ENCODE measurements at places on chromosomes 3 and 15.

DNA sequence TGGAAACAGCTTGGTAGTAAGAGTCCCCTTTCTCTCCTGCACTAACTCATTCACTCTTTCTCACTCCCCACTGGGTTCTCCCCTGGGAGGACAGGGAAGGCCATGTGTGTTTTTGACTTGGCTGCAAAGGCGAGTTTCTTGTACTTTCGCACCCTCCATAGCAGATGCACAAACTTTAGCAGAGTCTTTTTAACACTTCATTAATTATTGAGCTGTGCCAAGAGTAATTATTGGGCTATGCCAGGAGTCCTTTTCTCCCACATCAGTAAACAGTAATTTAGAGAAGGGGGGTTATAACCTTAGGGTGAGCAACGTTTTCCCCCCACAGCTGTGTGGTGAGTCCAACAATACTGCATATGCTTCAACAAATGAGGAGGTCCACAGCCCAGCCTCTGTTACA lies 224.4 kb upstream of the ATP11B start:
- DNase-seq = no peak

GRCh38 chr15:52262364-52262763 lies 33.2 kb downstream of the MYO5C start:
- no peak for DNase-seq

DNA sequence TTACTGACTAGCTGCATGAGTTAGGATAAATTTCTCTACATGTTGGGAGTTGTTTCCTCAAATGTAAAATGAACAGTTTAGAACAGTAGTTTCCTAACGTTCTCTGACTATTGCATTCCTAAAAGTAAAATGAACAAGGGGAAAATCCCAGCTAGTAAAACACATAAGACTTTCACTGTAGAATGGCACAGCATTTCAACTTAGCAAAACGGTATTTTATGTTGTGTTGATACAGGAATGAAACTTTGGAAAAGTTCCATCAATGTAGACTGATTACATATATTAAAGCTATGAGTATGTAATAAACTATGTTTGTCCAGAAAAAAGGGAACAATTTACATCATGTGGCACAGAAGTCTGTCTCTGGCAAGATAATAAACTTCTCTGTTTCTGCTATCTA lies 297.4 kb upstream of the EPHA3 start:
- DNase-seq = peak; percentile 39

- no peak for DNase-seq
Measured at GRCh38 chr3:46883054-46883829, 5.7 kb downstream of the PTH1R start.

DNA sequence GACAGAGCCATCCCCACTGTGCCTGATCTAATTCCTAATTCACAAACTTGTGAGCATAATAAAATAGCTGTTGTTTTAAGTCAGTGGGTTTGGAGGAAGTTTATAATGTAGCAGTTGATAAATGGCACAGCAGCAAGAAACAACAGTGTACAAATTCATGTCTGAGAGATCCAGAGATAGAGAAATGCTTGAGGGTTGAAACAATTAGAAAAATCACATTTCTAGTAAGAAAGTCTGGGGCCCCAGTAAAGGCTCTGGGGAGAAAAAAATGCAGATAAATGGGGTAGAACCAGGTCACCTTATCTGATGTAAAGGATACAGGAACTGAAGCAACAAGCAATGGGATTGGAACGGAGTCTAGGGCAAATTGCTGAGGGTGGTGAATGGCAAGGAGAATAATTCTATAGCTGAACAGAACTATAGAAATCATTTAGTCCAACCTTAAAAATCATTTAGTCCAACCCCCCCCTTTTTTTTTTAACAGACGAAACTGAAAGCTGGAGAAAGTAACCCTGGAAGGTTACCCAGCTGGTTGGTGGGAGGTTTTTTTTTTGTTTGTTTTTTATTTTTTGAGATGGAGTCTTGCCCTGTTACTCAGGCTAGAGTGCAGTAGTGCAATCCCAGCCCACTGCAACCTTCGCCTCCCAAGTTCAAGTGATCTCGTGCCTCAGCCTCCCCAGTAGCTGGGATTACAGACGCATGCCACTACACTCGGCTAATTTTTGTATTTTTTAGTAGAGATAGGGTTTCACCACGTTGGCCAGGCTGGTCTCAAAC lies 14.3 kb upstream of the SHQ1 start:
- no peak for DNase-seq

- DNase-seq = no peak
Measured at GRCh38 chr15:63605816-63606215, 8.6 kb downstream of the FBXL22 start.

DNA sequence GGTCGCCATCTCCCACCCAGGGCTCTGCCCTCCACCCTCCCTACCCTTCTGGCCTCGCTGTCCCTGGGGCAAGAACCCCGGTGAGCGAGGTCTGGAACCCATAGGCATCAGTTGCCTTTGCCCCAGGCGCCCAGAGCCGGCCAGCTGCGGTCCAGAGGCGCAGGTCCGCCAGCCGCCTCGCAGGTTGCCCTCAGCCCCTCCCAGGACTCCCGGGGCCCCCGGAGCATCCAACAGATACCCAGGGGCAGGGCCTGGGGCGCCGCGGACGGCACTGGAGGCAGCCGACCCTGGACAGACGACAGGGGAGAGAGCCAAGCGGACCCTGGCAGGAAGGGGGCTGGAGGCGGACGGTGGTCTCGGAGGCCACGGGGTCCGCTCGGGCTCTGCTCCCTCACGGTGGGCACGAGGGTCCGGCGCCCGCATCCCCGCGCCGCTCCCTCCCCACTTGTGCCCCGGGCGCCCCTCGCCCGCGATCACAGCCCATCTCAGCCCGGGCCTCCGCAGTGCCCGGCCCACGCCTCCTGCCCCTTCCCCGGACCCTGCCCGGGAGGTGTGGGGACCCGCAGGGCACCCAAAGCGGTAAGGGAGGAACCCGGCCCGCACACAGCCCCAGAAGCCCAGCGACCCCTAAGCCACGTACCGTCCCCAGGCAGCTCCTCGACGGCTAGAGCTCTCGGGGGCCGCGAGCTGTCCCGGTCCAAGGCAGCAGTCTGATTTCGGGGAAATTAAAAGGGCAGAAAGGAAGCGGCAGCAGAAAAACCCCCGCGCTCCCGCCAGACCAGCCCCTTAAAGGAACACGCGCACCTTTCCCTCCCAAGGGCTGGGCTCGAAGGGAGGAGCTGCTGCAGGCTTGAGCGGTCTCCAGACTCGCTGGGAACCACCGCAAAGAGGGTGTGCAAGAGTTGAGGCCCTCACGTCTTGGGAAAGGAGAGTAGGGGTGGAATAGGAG lies at the start of gene HAPLN3:
Gene HAPLN3 (minus strand): TSS at position 726 of the 949 bp plus-strand sequence. CDS start 8,246 bp downstream, outside the sequence.
- DNase-seq = no peak

GRCh38 chr3:147945968-147946519 lies 536.9 kb downstream of the ZIC1 start:
- DNase-seq = peak; percentile 93

- peak; percentile 35 for DNase-seq
Measured at GRCh38 chr3:113536627-113537101, 4.3 kb downstream of the SIDT1 start.

- DNase-seq = no peak
Measured at GRCh38 chr3:112038863-112039262, 4.3 kb downstream of the TMPRSS7 start.

DNA sequence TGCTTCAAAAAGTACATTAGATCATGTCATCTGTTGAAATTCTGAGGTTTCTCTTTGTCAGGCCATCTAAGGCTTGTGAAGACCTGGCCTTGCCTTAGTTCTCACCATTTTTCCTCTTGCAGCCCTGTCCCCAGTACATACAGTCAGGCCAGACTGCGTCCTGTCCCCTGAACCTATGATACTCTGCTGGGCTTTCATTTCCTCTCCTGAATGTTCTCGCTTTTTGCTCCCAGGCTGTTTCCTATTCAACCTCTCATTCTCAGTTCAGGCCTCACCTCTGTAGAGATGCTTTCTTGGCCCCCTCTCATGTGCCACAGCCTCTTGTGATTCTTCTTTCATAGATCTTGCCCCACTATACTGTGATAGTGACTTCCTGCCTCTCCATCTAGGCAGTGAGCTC lies 648.8 kb upstream of the KCNMB2 start:
- no peak for DNase-seq

DNA sequence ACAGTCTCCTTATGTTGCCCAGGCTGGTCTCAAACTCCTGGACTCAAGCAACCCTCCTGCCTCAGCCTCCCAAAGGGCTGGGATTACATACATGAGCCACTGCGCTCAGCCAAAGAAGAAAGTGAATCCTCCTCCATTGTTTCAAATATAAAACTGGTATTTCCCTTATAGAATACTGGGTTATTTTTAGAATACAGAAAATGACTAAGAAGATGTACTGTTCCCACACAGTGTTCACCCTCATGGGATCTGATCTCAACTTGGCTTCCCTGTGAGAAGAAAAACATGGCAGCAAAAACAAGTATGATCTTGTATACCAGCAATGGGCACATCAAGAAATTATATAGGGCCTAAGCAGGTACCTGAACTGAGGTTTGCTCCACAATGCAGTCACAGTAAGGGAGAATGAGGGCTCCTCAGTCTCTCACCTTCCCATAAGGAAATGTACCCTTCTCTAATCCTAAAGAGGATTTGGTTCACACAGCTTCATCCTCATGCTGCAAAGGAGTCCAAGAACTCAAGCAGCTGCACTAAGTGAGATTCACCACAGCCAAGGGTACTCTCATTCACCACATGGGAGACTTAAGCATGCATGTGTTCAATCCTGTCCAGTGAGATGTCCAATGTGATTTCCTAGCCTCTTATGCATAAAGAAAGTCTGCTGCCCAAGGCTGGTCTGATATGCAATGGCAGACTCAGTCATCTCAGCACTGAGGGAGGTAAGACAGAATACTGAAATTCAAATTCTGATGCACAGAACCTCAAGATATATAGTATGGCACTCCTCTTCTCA lies 25.8 kb downstream of the USP4 start:
- DNase-seq = peak; percentile 56

DNA sequence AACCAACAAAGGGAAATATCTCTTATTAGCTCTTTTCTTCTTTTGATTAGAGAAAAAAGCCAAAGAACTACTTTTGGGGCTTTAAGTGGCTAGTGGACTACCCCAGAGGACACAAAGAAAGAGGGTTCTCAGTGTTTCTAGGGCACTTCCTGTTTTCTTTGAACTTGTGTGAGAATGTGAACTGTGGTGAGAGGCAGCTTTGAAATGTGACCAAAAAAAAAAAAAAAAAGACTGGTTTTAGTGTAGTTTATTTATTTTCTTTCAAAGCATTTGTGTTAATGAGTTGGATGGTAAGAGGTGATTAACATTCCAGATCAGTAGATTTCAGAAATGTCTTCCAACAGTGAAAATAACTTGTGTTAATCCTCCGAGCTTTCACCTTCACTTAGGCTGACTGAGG lies 32.4 kb downstream of the SELENOT start:
- DNase-seq = no peak

GRCh38 chr3:95810462-95810861 lies 1003.9 kb upstream of the EPHA6 start:
- no peak for DNase-seq

- no peak for DNase-seq
Measured at GRCh38 chr3:132459551-132459950, 42.2 kb downstream of the DNAJC13 start.

GRCh38 chr3:169146179-169146665 lies 517.3 kb downstream of the MECOM start:
- no peak for DNase-seq

DNA sequence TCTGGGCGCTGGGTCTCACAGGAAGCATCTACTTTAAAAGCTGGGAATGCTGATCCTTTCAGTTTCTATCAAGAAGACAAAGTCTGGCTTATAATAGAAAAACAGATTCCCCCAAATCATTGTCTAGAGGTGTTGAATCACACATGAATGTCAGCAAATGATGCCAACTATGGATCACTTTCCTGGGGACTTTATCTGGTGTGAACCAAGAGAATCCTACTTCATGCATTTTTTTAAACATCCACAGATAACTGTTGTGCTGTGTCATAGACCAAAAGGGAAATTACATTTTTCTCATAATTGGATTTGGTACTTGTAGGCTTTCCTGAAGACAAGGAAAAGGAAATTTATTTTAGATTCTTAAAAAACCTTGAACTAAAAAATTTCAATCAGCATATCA lies 132.7 kb downstream of the CD47 start:
- no peak for DNase-seq

DNA sequence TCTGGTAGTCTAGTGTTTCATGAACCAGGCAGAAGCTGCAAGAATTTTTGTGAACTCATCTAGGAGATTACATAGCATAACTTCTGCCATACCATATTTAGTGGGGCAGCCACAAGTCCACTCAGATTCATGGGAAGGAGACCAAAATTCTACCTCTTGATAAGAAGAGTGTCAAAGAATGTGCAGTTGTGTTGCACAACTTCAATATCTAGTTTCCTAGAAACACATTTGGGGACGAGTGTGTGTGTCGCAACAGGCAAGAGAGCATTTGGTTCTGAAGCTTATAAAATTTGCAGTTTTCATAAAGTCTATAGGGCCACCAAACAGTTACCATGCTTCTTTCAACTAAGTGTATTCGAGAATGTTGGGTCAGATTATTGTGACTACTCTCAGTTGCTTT lies 115.3 kb downstream of the KCNH8 start:
- DNase-seq = no peak

- DNase-seq = no peak
Measured at GRCh38 chr3:40969341-40969740, 230.0 kb upstream of the CTNNB1 start.

DNA sequence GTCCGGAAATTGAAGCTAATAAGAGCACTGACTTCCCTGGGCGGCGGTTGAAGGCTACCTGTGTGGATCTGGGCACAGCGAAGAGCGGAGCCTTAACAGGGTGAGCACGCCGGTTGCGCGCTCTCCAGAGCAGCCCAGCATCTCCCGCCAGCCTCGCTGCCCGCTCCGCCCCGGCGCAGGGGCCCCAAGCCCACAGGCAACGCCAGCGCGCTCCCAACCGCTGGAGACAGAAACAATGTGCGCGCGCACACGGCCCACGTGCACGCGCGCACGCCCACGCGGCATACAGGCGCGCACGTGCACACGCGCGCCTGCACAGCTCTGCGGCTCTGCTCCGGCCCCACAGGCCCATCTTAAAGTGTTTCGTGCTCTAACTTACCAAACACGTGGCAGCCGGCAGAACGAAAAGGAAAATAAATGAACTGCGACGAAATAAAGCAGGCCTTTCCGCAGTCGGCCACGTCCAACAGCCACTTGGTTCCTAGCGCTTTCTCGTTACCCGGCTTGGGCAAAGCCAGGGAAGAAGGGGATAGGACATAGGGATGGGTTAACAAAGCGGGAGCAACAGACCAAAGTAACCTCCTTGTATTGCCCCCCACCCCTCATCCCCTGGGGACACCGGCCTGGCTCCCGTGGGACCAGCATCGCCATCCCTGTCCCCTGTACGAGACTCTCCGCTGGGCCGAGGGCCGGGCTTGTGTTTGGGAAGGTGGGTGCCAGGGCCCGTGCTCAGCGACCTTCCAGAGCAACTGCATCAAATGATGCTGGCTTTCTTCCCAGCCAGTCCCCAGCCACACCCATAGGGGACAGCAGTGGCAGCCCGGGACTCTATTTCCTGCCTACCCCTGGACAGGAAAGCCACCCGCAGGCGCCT lies 203.7 kb downstream of the ABHD5 start:
- DNase-seq = peak; percentile 60

GRCh38 chr15:90686435-90687218 lies 30.5 kb upstream of the BLM start:
- no peak for DNase-seq
